ENCODE measurements at places on chromosomes 5 and 9.

DNA sequence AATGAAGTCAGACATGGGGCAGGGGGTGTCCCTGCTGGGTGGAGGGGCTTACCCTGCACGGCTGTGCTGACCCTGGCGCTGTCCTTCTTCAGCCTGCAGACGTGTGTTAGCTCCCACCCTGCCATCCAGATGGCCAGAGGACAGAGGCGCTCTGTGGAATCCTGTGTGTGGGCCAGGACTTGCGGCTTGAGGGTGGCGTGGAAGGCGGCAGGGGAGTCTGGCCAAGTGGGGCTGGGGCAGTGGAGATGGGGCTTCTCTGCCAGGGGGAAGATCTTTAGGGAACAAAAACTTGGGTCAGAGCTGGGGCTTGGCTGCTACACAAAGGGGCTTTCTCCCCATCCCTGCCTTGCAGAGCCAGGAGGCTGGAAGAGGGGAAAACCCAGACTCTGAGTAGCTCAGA is 46.5 kb upstream of the SYNPO start:
- no peak for DNase-seq

DNA sequence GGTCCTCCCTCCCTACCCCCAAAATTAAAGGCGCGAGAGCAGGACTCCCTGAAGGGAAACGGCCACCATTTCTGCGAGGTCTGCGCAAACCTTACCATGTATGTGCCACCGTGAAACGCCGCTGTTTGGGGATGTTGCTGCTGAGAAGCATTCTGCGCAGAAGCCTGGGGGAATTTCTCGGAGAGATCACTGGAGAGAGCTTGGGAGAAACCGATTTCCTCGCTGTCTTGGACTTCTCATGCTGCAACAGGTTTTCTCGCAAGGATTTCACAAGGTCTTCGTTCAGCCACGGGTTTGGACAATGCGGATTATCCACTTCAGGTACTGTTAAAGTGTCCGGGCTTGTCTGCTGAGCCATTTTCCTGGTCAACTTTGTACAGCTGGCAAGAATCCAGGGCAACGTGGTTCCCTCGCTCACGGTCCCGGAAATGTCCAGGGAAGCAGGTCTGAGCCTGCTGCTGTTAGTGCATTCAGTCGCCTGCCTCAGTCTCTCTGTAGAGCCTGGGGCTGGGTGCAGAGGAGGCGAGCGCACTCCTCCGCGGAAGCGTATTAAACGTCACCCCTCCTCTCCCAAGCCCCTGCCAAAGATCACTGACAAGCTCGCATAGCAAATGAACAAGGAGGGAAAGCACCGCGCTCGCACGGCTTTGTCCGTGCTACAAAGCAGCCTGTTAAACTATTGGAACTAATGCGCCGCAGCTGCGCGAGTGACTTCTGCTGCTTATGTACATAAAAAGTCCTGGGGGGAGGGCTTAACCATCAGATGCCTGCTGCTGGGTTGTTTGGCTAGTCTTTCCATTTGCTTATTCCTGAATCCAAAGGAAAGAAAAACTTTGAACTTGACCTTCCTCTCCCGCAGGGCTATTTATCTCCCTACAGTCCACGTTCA is 125.1 kb downstream of the PDE4D start:
- peak; percentile 76 for DNase-seq

GRCh38 chr9:107711542-107711941 is 222.0 kb upstream of the KLF4 start:
- no peak for DNase-seq

DNA sequence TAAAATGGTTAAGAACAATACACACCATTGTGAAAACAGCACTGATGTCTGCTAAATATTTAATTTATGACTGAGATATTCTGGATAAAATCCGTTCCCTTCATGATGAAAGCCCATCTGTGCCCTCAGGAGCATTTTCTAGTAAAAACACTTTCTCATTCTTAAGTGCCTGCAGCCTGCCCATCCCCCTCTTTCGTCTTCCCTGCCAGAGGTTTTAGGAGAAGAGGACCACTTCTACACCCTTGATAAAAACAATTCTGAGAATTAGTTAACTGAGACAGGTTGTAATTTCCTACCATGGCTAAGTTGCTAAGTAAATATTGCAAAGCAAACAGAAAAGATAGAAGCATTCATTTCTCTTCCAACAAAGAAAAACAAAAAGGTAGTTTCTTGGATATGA is 272.6 kb downstream of the ATPSCKMT start:
- no peak for DNase-seq

DNA sequence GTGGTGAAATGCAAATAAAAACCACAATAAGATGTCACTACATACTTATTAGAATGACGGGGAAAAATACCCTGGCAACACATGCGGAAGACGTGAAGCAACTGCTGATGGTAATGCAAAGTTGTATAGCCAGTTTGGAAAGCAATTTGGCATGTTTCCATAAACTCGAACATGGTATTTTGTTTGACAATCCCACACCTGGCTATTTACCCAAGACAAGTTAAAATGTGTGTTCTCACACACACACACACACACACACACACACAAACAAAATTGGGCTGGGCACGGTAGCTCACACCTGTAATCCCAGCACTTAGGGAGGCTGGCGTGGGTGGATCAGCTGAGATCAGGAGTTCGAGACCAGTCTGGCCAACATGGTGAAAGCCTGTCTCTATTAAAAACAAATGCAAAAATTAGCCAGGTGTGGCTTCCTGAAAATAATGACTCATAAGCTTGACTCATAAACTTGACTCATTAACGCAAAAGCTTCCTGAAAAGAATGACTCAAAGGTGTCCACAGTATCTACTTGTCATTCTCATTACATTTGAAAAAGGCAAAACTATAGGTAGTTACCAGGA is 456.5 kb downstream of the CDH18 start:
- DNase-seq = no peak

DNA sequence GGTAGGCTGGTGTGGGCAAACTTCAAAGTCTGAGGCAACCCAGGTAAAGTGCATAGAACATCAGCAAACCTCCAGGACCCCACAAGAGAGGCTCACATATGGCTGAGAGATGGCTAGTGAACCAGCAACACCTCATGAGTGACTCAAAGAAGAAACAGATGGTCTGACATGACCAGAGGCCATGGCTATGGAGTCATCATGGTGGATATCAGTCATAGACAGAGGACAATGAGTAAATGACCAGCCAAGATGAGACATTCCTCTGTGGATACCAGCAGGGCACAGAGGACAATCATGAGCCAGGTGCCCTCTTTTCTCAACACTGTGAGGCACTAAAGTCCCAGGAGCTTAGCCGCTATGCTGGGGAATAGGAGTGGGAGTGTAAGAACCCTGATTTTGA is 180.8 kb downstream of the RASEF start:
- DNase-seq = no peak

- no peak for DNase-seq
Measured at GRCh38 chr9:104088416-104088815, 5.7 kb upstream of the SMC2 start.

DNA sequence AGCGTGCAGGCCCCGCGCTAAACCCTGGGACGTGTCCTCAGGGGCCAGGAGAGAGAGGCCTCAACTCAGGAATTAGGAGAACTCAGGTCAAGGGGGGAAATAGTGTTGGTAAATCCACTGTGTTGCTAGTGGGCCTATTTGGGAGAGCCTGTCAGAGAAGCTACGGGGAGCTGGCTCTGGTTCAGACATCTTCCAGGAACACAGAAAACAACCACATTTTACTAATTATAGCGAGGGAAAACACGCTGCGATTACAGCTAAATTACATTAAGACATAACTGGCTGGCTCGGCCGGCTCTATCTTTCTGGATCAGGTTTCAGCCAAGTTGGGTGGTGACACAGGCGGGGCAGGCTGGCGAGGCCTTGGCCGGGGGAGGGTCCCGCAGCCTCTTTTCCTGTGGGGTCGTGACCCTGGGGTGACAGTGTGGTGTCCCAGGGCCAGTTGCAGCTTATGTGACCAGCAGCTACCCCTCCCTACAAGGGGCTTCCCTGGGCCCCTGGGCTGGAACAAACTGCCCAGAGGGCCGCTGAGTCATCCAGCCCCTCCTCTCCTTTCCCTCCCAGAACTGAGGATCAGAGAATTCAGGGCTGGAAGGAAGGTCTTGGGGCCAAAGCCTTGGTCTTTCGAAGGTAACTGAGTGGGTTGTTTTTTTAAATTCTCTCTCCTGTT is 75.1 kb downstream of the FGF18 start:
- DNase-seq = no peak

- DNase-seq = no peak
Measured at GRCh38 chr9:13967011-13967410, 346.9 kb downstream of the NFIB start.

GRCh38 chr5:109911731-109912130 is 222.0 kb downstream of the MAN2A1 start:
- no peak for DNase-seq

DNA sequence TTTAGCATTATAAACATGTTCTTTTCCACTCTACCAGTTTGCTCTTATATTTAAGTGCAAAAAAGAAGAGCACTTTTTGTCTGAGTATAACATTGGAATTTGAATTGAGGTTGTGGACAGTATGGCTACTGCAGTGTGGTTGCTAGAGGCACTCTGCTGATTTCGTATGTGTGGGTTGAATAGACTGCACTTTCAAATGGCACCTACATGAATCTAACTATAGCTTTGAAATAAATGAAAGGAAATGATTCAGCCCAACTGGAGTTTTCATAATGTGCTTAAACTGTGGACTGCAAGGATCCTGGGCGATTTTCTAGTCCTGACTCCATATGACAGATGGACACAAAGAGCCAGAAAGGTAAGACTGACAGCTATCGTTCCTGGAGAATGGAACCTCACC is 657.6 kb upstream of the RIOK2 start:
- no peak for DNase-seq

DNA sequence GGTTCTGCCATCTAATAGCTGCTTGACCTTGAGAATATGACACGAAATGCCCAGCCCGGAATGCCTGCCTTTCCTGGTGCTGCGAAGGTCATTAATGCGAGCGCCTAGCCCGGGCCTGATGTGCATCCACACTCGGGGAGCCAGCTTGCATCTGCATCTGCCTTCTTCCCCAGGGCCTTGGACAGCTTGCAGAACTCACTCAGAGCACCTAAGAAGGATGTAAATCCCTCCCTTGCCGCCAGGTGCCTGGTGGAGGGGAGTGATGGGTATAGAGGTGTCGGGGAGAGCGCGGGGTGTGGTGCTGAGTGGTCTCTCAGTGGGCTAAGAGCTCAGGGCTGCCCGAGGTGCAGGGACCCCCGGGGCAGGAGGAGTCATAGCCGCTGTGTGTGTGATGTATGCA is 127.2 kb downstream of the MRPL36 start:
- DNase-seq = no peak

GRCh38 chr5:74232276-74232675 is 408.3 kb downstream of the ENC1 start:
- no peak for DNase-seq

GRCh38 chr5:158436271-158437065 is 577.5 kb upstream of the CLINT1 start:
- DNase-seq = no peak

GRCh38 chr9:128160603-128160987 is 530 bp downstream of the BBLN start:
- no peak for DNase-seq

DNA sequence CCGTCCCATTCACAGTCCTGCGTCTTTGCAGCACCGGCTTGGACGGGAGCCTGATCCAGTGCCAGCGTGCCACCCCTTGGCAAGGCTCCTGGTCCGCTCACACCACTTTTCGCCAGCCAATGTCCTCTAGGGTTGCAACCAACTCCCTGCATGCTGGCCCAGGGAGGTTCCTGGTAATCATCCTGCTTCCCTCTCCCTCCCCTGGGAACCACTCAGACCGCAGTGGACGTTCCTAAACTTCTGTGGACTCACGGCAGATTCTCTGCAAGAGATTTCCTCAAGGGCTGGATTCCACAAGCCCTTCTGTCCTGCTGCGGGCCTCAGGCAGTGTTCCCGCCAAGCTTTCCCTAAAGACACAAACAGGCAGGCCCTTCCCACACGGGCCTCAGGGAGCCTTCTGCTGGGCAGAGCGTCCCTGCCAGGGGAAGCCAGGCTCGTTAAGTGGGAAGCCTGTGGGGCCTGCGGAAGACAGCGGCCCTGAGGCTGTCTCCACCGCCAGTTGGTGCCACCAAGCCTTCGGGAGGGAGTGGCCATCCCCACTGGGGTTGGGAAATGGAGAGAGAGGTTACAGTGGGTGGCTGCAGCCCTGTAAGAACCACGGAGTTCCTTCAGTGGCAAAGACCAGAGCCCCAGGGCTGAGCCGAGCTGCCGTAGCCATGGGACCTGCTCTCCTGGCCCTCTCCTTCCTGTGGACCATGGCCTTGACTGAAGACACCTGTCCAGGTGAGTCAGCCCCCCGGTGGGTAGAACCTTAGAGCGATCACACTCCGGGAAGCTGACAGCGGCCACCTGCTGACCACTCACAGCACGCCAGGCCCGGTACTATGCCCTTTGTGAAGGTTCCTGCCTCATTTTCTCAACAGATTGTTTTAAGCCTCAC is 16.4 kb upstream of the FCN2 start:
- peak; percentile 60 for DNase-seq

GRCh38 chr5:1502046-1502736 is 21.6 kb downstream of the LPCAT1 start:
- DNase-seq = no peak

DNA sequence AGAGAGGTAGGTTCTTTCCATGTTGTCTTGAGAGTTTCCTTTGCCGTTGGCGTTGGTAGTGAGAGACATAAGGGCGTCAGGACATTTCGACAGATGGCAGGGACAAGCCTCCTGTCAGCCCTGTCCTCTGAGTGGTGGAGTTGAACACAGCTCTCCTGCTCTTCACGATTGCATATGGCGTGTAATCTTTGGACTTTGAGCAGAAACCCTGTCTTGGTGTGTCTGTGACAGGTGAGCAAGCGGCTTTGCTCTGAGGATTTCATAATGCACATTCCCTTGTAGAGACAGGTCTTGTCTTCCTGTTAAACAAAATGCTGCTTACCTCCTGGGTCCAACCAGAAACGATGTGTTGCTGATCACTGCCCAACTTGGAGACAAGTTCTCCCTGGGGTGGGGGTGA is 146.5 kb downstream of the NXNL2 start:
- no peak for DNase-seq

- DNase-seq = no peak
Measured at GRCh38 chr9:137244486-137245449, 3.7 kb downstream of the TUBB4B start.

- no peak for DNase-seq
Measured at GRCh38 chr9:8186560-8186959, 387.0 kb upstream of the DMAC1 start.

GRCh38 chr5:7805379-7805778 is 45.6 kb downstream of the CFAP90 start:
- no peak for DNase-seq

DNA sequence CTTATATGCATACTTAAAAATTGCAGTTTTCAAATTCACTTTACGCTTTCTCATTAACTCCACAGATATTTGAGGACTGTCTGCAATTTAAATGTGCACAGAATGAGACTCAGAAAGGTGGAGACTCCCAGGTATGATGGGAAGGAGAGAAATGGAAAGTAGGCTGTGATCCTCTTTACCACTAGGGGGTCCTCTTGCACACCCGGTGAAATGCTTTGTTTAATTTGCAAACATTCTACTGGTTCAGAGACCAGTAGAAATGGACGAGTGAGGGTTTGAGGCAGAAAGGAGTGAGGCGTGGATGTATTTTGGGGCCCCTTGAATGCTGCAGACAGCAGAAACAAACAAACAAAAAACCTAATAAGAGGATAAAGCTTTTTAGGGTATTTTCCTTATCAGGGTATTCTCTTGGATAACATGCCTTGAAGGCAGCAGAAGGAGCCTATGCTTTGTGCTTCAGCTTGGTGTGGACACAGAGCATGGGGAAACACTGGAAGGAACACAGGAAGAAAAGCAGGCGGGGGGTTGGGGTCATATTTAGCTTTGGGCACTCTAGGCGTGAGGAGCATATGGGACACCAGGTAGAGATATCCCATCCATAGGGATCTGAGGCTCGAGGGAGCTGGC is 410.1 kb downstream of the DMRT2 start:
- no peak for DNase-seq

- no peak for DNase-seq
Measured at GRCh38 chr5:97163360-97163764, 19.7 kb downstream of the RIOK2 start.

Measured in type B pancreatic cell (in vitro differentiated cells).